Fibroblast of skin of abdomen (primary cell): ENCODE measurements at places on chromosomes 16 and 17.
A peak's percentile ranks its signal among the peaks of the same experiment; 100 is the strongest.

DNA sequence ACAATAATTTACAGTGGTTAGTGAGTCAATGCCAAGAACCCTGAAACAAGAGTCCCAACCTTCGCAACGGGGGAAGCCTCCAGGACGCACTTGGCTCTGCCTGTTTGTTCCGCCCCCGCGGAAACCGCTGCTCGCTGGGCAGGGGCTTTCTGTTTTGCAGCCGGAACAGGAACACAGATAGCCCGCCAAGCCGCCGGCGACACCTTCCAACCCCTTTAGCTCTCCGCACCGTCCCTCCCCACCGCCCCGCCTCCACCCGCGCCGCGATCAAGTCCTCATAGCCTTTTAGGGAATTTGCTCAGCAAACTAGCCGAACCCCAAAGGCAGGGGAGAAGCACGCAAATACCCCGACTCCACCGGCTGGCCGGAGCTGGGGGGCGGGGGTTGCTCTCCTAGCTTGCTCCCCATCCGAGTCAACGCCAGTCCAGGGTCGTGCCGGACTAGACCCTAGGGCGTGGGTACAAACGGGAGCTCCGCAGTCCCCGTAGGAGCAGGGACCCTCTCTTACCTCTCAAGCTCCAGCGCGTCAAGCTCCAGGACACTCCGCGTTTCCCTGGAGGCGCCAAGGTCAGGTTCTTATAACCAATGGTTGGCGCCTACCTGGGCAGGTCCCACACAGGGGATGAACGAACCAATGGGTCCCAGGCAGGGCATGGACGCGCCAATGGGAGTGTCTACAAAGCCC lies at the start of gene SLFN13:
Gene SLFN13 (minus strand): TSS at position 553 of the 685 bp plus-strand sequence. CDS start 3,086 bp downstream, outside the sequence.
- peak; percentile 37 for DNase-seq

DNA sequence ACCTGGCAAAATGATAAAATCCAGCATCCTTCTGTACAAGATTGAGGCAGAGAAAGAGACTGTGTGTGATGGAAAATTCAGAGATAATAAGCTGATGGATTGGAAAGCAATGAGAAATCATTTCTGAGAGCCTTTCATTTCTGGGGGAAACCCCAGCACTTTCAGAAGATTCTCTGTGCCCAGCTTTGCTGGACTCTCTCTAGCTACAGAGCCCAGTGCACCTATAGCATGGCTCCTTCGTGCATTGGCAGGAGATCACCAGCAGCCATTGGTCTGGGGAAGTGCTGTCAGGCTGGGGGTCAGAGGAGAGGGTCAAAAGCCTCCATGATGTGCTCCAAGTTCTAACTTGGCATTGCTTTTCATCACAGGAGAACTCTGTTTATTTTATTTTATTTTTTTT lies 259.9 kb downstream of the SOX9 start:
- DNase-seq = no peak

- DNase-seq = no peak
These were observed 22.9 kb downstream of the CLUH start for GRCh38 chr17:2688351-2689342.

GRCh38 chr17:8153525-8153956 lies 1.3 kb upstream of the PER1 start:
- peak; percentile 97 for DNase-seq

DNA sequence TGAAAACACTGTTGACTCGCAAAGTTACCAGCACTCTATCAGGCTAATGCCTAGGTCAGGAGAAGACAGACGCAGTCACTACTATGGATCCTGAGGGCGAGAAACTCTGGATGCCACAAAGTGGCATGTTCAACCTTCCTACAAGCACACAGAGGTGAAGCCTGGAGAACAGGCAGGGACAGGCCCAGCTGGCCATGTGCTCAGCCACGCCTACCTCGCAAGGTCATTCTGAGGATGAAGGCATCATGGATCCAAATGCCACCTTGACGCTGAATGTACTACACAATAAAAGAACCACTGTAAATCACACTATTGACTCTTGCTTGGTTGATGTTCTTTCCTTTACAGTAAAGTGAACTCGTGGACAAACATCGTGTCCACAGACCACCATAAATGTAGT lies 85.8 kb downstream of the ANKRD11 start:
- DNase-seq = no peak
